ENCODE measurements at places on chromosomes 7 and 10. TPM values are rescaled to one million over a fixed set of nuclear protein-coding genes. Genes with fewer than 3 reads are reported as not detected.

The SEMA4G gene
- 1.9 TPM for polyA plus RNA-seq

GRCh38 chr7:88268858-88269257 is 37.8 kb downstream of the STEAP4 start:
- no peak for DNase-seq

The OR2A12 gene
- not detected for polyA plus RNA-seq

The ICA1 gene
- polyA plus RNA-seq = 1.9 TPM

The PTPN12 gene
- 53.1 TPM for polyA plus RNA-seq

DNA sequence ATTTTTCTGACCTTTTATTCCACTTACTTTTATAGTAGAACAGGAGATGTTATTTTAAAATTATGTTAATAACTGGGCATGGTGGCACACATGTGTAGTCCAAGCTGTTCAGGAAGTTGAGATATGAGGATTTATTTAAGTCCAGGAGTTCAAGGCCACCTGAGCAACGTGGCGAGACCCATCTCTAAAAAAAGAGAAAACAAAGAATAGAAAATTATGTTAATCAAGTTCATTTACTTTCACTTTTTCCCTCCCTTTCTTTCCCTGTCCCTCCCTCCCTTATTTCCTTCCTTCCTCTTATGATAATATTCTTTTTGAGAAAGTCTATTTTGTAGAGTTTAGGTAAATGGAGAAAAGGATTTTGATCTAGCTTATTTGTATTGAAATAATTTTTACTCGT is 48.9 kb upstream of the HELLS start:
- DNase-seq = no peak

GRCh38 chr10:11404901-11405300 is 206.5 kb downstream of the USP6NL start:
- no peak for DNase-seq

DNA sequence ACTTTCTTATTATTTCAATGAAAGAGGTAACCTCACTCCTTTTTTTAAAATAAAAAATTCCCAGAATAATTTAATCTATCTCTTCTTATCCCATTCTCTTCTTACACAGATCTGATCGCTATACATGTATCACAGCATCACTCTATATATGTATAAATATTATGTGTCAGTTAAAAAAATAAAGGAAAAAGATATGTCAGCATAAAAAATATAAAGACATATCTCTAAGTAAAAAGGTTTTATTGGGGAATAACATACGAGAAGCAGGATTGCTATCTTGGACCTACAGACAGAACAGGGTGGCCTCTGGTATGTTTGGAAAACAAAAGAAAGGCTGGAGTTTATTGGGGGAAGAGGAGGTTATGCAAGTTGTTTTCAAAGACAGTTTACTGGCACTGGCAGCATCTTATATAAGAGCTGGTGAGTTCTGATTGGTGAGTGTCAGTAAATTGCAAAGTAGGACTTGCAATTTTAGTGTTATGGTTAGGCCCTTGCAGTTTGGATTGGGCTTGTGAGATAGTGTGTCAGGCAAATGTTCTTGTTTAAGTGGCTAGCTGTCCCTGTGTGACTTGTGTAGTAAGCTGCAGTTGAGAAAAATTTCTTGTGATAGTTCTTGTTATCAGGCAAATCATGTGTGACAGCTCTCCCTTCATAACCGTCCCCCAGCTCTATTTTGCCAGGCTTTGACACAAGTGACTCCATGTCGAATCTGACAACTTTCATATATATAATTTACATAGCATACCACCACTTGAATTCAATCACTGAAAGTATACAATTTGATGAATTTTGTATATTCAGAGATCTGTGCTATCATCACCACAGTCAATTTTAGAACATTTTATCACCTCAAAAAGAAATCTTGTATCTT is 118.2 kb downstream of the HBP1 start:
- no peak for DNase-seq

The KLLN gene
- 0.10 TPM for polyA plus RNA-seq

Data from keratinocyte (primary cell).